ENCODE measurements at places on chromosomes 12 and 14. TPM values are rescaled to one million over a fixed set of nuclear protein-coding genes. Genes with fewer than 3 reads are reported as not detected.

- no peak for DNase-seq
- H3K36me3 ChIP-seq: no peaks in the 10 kb centered on the region
- no peak overlapping the region for H3K4me3 ChIP-seq
- no peaks in the 10 kb centered on the region for H3K27me3 ChIP-seq
- H3K4me1 ChIP-seq: no peaks in the 10 kb centered on the region
Observed at GRCh38 chr14:21933681-21934080, 260.1 kb upstream of the OR4E1 start.

GRCh38 chr12:123457980-123458779 lies at the start of gene SNRNP35:
SNRNP35 (plus strand) TSS chr12:123458139; CDS start chr12:123465541, 7,402 bp downstream.
- peaks cover 6% of the 10 kb centered on the region for H3K36me3 ChIP-seq
- H3K4me3 ChIP-seq: peak within 1 kb of the TSS; percentile 95
- H3K27ac ChIP-seq: peak within 1 kb of the TSS; percentile 98

Gene COPS7A
- 71.8 TPM for total RNA-seq

GRCh38 chr12:111102102-111102739 lies 181.8 kb upstream of the MYL2 start:
- no peaks in the 10 kb centered on the region for H3K36me3 ChIP-seq
- no peak overlapping the region for H3K4me3 ChIP-seq
- no peak overlapping the region for H3K27ac ChIP-seq
- DNase-seq: no peak
- H3K4me1 ChIP-seq: no peaks in the 10 kb centered on the region

GRCh38 chr12:87020071-87020470 lies 763.9 kb upstream of the MGAT4C start:
- no peaks in the 10 kb centered on the region for H3K36me3 ChIP-seq
- H3K4me3 ChIP-seq: no peak overlapping the region
- no peaks in the 10 kb centered on the region for H3K27me3 ChIP-seq
- no peaks in the 10 kb centered on the region for H3K4me1 ChIP-seq

Gene MORN3
- not detected for total RNA-seq

DNA sequence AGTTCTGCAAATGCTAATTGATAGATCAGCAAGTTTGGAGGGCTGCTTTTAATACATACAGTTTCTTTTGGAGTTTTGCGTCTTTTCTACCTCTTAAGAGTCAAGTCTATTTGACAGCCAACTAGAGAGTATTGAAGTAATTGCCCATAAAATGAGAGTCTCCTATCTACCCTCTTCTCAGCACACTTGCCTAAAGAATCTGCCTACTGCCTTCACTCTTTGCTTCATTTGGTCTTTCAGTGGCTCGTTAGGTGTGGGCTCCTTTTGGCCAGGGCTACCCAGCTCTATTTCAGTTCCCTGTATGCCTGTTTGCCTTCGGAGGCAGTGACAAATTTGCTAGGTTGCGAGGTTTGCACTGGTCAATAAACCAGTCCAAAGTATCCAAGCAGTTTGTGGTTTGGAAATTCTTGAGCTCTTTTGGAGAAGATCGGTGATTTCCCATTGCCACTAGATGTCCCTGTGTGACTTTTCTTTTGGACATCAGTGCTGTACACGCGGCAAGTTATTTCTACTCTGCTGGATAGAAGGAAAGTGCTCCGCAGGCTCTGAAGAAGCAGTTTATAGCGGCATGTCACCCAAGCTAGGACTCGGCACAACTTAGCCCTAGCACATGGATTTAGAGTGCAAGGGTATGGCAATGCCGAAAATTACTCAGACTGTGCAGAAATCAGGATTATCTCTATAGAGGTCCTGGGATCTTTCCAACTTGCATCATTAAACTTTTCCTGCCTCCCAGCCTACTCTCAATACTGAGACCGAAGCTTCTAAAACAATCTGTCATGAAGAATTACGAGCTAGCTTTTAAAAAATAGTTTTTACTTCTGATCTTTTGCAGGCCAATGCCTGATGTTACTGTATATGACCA lies 38.6 kb downstream of the MGST1 start:
- no peaks in the 10 kb centered on the region for H3K4me1 ChIP-seq
- H3K27ac ChIP-seq: no peak overlapping the region
- H3K4me3 ChIP-seq: peak overlapping the region; percentile 32
- H3K27me3 ChIP-seq: no peaks in the 10 kb centered on the region

DNA sequence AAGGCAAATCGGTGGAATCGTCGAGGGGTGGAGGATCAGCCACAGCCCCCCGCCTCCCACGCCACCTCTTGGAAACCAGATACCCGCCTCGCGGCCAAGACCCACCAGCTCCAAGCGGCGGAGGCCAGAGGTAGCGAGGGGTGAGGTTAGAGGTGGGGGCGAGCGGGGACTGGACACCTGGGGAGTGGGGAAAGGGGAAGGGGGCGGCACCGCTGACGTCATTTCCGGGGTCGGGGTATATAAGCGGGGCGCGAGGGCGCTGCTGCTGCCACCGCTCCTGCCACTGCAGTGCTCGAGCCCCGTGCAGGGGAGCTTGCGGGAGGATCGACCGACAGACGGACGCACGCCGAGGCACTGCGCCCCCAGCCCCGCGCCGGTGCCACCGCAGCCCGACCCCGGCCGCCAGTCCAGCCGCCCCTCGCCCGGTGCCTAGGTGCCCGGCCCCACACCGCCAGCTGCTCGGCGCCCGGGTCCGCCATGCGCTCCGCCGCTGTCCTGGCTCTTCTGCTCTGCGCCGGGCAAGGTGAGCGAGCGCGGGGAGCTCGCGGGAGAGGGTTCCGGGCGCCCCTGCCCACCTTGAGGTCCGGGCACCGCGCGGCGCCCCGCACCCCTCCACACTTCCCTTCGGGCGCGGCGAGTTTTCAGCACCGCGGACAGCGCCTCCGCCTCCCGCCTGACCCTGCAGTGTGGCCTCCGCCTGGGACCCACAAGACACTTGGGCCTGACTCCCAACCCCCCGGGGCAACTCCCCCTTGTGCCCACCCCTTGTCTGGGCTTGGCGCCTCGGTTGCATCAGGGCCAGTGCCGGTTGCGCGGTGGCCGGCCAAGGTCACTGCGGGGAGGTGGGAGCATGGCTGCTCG lies at the start of gene CHGA:
Gene CHGA, plus strand, starts transcription at position 268 of the 861 bp plus-strand sequence. Its CDS starts 210 bp downstream, at position 478.
- no peaks in the 10 kb centered on the region for H3K36me3 ChIP-seq
- H3K27me3 ChIP-seq: peaks cover 17% of the 10 kb centered on the region
- no peak within 1 kb of the TSS for H3K27ac ChIP-seq
- H3K4me1 ChIP-seq: no peaks in the 10 kb centered on the region
- DNase-seq: no peak
- no peak within 1 kb of the TSS for H3K4me3 ChIP-seq

DNA sequence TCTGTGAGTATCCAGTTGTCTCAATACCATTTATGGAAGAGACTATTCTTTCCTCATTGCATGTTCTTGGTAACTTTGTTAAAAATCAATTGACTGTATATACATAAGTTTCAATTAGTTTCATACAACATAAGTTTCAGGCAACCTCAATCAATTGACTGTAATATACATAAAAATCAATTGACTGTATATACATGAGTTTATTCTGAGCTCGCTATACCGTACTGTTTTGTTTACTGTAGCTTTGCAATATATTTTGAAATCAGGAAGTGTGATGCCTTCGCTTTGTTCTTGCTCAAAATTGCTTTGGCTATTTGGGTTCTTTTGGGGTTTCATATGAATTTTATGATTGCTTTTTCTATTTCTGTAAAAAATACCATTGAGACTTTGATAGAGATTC lies 392.0 kb downstream of the BTG1 start:
- no peaks in the 10 kb centered on the region for H3K36me3 ChIP-seq
- no peak overlapping the region for H3K27ac ChIP-seq

Gene PPM1A
- 40.4 TPM for total RNA-seq

GRCh38 chr12:111181143-111181726 lies 187.7 kb downstream of the PHETA1 start:
- H3K27me3 ChIP-seq: peaks cover 4% of the 10 kb centered on the region
- peaks cover 18% of the 10 kb centered on the region for H3K4me1 ChIP-seq
- no peak overlapping the region for H3K4me3 ChIP-seq
- no peak for DNase-seq

Gene LRCOL1
- total RNA-seq: not detected

DNA sequence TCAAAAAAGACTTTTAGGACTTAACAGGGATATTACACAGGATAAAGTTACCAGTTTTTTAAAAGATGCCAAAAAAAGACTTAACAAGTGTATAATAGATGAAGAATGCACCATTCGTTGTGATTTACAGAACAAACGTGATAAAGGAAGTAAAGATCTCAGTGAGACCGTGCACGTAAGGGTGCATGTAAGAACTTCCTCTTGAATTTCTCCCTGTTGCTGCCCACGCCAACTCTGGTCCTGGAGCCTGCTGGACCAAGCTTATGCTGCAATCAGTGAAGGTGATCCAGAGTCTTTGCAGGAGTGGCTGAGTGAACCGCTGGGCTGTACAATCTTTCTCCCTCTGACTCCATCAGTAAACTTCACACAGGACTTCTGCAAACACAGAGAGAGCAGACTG lies 593.7 kb downstream of the TMEM121 start:
- H3K27ac ChIP-seq: no peak overlapping the region
- no peak overlapping the region for H3K4me3 ChIP-seq
- H3K36me3 ChIP-seq: no peaks in the 10 kb centered on the region
- DNase-seq: no peak

- H3K27me3 ChIP-seq: no peaks in the 10 kb centered on the region
- H3K36me3 ChIP-seq: no peaks in the 10 kb centered on the region
- H3K4me3 ChIP-seq: no peak overlapping the region
- DNase-seq: no peak
- no peak overlapping the region for H3K27ac ChIP-seq
Observed at GRCh38 chr14:89927186-89927865, 27.2 kb downstream of the EFCAB11 start.

Gene BRMS1L
- total RNA-seq: 6.9 TPM

GRCh38 chr14:58077621-58078020 lies 74.4 kb downstream of the ARMH4 start:
- no peaks in the 10 kb centered on the region for H3K36me3 ChIP-seq
- no peak for DNase-seq
- H3K27me3 ChIP-seq: no peaks in the 10 kb centered on the region
- H3K27ac ChIP-seq: peak overlapping the region; percentile 57
- H3K4me1 ChIP-seq: peaks cover 23% of the 10 kb centered on the region

DNA sequence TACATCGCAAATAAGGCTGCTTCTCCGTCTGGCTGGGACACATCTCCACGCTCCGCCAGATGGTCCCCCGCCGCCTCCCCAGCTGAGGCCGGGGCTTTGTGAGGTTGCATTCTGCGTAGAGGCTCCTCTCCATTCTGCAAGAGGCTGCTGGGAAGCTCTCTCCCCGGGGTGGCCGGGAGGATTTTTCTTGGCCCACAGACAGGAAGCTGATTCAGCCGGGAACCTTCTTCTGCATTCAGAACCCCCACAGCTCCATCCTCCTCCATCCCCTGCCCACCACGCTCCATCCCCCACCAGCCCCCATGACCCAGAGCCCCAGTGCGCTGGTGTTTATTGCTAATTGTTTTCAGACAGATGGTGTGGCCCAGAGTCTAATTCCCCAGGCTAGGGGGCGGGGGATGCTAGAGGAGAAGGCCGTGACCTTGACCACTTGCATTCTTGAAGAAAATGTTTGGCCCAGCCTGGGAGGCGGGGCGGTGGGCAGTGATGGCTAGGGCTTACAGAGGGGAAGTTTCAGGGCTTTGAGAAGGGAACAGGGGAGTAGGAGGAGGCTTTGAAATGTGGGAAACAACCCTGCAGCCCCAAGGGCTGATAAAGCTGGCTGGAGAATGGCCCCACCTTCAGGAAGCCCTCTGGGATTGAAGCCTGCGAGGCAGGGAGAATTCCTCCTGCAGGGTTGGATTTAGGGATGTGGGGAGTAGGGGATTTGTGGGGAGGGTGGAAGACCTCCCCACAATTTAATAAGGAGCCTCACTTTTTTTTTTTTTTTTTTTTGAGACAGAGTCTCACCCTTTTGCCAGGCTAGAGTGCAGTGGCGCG lies 88.5 kb upstream of the NCOR2 start:
- peak; percentile 95 for DNase-seq
- no peaks in the 10 kb centered on the region for H3K27me3 ChIP-seq
- H3K4me1 ChIP-seq: peaks cover 38% of the 10 kb centered on the region
- H3K27ac ChIP-seq: peak overlapping the region; percentile 85
- H3K36me3 ChIP-seq: no peaks in the 10 kb centered on the region

GRCh38 chr12:12859690-12860089 lies 31.7 kb upstream of the GPRC5A start:
- no peak for DNase-seq
- no peaks in the 10 kb centered on the region for H3K36me3 ChIP-seq
- no peaks in the 10 kb centered on the region for H3K27me3 ChIP-seq
- no peaks in the 10 kb centered on the region for H3K4me1 ChIP-seq

- H3K4me3 ChIP-seq: no peak overlapping the region
- no peak for DNase-seq
- no peaks in the 10 kb centered on the region for H3K27me3 ChIP-seq
- H3K4me1 ChIP-seq: peaks cover 16% of the 10 kb centered on the region
Observed at GRCh38 chr14:22600027-22600426, 1.9 kb downstream of the ABHD4 start.

DNA sequence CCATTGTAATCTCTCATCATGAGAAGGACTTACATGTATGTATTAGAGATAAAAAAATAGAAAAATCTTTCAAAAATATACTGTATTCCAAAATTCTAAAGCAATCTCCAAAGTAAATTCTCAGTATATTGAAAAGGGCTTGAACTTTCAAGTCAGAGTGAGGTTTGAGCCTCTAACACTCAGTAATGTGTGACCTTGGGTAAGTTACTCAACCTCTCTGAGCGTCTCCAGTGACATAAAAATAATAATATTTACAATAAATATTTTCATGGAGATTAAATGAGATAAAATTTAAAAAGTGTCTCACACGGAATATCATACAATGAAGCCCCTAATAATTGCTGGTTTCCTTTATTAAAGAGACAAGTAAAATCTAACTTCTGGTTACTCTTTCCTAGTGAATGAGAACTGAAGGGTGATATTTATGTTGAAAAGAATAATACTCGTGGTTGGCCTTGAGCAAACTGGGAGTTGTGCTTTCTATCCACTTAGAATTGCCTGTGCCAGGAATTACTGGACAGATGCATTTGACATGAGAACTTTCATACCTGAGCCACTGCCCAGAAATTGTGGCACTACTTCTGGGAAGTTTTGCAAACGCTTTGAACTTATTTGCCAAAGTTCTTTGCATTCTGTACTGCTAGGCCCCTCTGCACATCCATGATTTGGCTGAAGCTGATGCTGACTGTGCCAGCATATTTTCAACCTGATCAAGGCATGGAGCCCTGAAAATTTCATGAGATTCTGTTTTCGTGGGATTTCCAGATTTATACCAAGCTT lies 933.7 kb downstream of the GALC start:
- DNase-seq: no peak
- no peak overlapping the region for H3K4me3 ChIP-seq
- H3K36me3 ChIP-seq: no peaks in the 10 kb centered on the region
- no peak overlapping the region for H3K27ac ChIP-seq
- H3K27me3 ChIP-seq: no peaks in the 10 kb centered on the region

- H3K4me3 ChIP-seq: no peak overlapping the region
- no peak for DNase-seq
- H3K4me1 ChIP-seq: peaks cover 19% of the 10 kb centered on the region
- no peaks in the 10 kb centered on the region for H3K27me3 ChIP-seq
- H3K36me3 ChIP-seq: no peaks in the 10 kb centered on the region
Observed at GRCh38 chr14:31408421-31408820, 11.9 kb downstream of the HEATR5A start.

GRCh38 chr12:25994901-25995625 lies 36.6 kb downstream of the RASSF8 start:
- H3K4me3 ChIP-seq: no peak overlapping the region
- no peaks in the 10 kb centered on the region for H3K27me3 ChIP-seq
- peaks cover 81% of the 10 kb centered on the region for H3K4me1 ChIP-seq

Gene ZDHHC22
- 0.13 TPM for total RNA-seq

Data from esophagus muscularis mucosa (tissue), 4 donors.